ENCODE measurements at places on chromosomes 7 and 10. TPM values are rescaled to one million over a fixed set of nuclear protein-coding genes. Genes with fewer than 3 reads are reported as not detected.

The CALHM1 gene
- total RNA-seq: not detected

The PIK3AP1 gene
- total RNA-seq: 9.3 TPM

The SERPINE1 gene
- total RNA-seq: 1,303 TPM

The CALY gene
- total RNA-seq: 1.1 TPM

The PAPSS2 gene
- total RNA-seq: 58.5 TPM

The ACTR1A gene
- total RNA-seq: 145 TPM

The MYOF gene
- 299 TPM for total RNA-seq
